ENCODE measurements at places on chromosomes 2 and 18. TPM values are rescaled to one million over a fixed set of nuclear protein-coding genes. Genes with fewer than 3 reads are reported as not detected.

IL36G gene
- not detected for total RNA-seq

TNFAIP6 gene
- 4.9 TPM for total RNA-seq

UGT1A4 gene
- not detected for total RNA-seq

TRIM43 gene
- not detected for total RNA-seq

AGBL5 gene
- 16.8 TPM for total RNA-seq

SERPINB4 gene
- total RNA-seq = not detected

IGFBP2 gene
- total RNA-seq = 13.0 TPM

PIEZO2 gene
- 24.3 TPM for total RNA-seq

IL1RN gene
- total RNA-seq = not detected

GRCh38 chr2:186891185-186891621, 42.2 kb upstream of the ZSWIM2 start:
- no peaks in the 10 kb centered on the region for H3K36me3 ChIP-seq
- no peak overlapping the region for H3K4me3 ChIP-seq
- H3K27me3 ChIP-seq = no peaks in the 10 kb centered on the region
- H3K4me1 ChIP-seq = no peaks in the 10 kb centered on the region

DNA sequence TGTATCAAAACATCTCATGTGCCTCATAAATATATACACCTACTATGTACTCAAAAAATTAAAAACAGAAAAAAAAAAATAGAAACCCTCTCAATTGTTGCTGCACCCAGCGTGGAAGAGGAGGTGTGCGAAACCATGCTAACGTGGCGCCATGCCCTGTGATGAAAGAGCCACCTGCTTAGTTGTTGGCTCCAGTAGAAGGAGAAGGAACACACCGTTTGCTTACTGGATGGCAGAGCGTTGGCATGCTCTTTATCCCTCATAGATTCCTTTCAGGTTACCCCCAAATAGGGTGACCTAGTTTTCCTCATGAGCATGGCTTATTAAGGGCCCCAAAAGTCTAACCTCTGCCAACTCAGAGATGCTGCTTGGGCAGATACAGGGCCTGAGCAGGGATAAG, 332.1 kb downstream of the AGAP1 start:
- H3K36me3 ChIP-seq = no peaks in the 10 kb centered on the region
- H3K4me1 ChIP-seq = no peaks in the 10 kb centered on the region
- H3K4me3 ChIP-seq = no peak overlapping the region
- no peak overlapping the region for H3K27ac ChIP-seq
- no peaks in the 10 kb centered on the region for H3K27me3 ChIP-seq

GRCh38 chr2:215899141-215900074, 113.9 kb downstream of the MREG start:
- no peaks in the 10 kb centered on the region for H3K36me3 ChIP-seq
- no peaks in the 10 kb centered on the region for H3K27me3 ChIP-seq
- no peak for DNase-seq
- H3K4me3 ChIP-seq = no peak overlapping the region
- H3K27ac ChIP-seq = no peak overlapping the region
- H3K4me1 ChIP-seq = no peaks in the 10 kb centered on the region

DNA sequence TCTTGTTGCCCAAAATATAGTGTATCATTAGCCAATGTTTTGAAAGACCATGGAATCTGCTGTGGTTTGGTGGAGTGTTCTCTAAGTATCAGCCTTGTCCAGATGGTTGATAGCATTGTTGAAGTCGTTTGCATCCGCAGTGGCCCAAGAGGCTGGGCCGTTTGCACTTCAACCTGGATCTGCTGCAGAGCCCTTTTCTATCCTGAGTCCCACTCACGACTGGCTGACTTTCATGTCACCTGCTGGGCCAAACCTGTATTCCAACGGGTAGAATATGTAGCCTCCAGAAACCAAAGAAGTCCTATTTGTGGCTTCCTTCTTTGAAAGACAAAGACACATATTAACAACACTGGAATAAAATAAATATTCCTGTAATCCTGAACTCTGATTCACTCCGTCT, 1154.1 kb downstream of the RPIA start:
- H3K36me3 ChIP-seq = no peaks in the 10 kb centered on the region
- no peak overlapping the region for H3K4me3 ChIP-seq
- H3K27me3 ChIP-seq = no peaks in the 10 kb centered on the region
- DNase-seq = no peak
- H3K4me1 ChIP-seq = no peaks in the 10 kb centered on the region
- no peak overlapping the region for H3K27ac ChIP-seq

- H3K36me3 ChIP-seq = peaks cover 14% of the 10 kb centered on the region
- no peak overlapping the region for H3K27ac ChIP-seq
- H3K4me1 ChIP-seq = no peaks in the 10 kb centered on the region
- no peak overlapping the region for H3K4me3 ChIP-seq
Measured at GRCh38 chr2:238030422-238031155, 30.2 kb upstream of the SCLY start.

DNA sequence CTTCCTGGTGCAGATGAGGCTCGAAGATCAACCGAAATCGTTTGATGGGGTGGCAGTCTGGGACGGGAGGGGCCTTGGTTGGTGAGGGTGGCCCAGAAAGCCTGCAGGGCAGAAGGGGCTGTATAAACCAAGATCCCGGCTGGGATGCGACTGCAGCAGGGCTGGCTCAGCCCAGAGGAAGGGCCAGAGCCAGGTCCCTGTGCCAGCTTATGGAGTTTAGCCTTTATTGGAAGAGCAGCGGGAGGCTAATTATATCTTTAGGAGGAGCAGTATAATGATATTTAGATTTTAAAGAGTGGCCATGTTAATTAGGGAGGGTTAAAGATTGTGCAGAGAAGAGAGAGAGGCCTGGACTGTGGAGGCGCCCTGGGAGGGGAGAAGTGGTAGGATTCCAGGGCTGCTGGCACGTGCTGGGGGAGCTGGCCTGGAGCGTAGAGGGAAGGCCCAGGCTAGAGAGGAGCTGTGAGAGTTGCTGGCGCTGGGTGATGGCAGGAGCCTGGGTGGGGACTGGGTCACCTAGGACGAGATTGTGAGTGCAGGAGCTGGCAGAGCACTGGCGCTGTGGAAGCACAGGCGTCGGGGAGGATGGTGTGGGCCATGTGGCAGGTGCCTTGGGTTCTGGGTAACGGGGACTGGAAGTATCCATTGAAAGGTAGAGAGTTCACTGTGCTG, 25.1 kb downstream of the TRAF3IP1 start:
- H3K4me3 ChIP-seq = no peak overlapping the region
- H3K27me3 ChIP-seq = no peaks in the 10 kb centered on the region
- H3K27ac ChIP-seq = no peak overlapping the region
- no peaks in the 10 kb centered on the region for H3K4me1 ChIP-seq

DNA sequence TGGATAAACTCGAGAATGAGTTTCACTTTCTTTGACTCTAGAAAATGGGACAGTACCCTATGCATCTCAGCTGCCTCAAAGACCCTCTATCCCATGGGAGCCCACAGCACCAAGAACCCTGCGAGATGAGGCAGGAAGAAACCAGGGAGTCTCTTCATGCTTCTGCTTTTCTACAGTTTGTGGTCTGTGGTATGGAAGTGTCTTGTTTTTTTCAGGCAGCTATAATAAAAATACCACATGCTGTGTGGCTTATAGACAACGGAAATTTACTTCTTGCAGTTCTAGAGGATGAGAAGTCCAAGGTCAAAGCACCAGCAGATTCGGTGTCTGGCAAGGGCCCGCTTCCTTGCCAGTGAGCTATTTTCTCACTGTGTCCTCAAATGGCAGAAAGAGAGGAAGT, 257.9 kb downstream of the SUCLG1 start:
- no peaks in the 10 kb centered on the region for H3K36me3 ChIP-seq
- H3K4me1 ChIP-seq = no peaks in the 10 kb centered on the region
- no peak overlapping the region for H3K4me3 ChIP-seq
- no peak overlapping the region for H3K27ac ChIP-seq
- no peaks in the 10 kb centered on the region for H3K27me3 ChIP-seq

DNA sequence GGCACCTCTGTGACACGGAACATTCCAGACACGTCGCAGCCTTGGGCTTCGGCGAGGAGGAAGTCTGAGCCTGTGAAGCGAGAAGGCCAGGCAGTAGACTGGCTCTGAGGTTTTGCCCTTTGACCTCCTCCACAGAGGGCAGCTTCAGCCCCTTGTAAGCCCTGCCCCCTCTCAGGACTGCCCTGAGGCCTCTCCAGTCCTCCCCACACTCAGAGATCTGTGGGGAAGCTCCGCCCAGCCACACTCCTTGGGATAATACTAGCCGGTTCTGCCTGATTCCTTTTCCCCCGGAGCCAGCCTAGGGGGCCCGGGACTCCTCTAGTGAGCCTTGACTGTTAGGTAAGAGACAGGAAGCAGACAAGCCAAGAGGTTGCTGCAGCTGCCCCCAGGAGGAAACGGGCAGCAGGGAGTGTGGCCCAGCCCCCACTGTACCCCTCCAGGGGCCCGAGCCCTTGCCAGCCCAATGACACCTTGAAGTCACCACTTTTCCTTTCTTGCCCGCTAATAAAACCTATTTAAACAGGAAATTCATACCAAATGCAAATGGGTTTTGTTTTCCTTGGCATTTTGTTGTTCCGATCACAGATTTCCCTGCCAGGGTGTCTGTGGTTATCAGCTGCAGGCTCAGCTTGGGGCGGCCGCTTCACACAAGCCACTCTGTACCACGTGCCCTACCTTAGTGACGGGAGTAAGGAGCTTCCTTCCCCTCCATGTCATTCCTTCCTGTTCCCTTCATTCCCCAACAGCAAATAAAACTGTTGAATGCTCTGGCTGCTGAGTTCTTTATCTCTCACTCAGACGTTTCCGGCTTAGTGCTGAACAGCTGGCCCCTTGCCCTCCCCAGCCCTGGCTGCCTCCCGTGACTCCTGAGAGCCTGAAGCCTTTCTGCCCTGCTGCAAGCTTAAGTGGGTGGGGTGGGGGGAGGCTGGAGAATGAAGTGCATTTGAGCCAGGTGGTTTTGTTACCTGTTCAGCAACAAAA, 124.7 kb downstream of the CABLES1 start:
- DNase-seq = peak; percentile 87
- H3K4me3 ChIP-seq = peak overlapping the region; percentile 9
- no peaks in the 10 kb centered on the region for H3K27me3 ChIP-seq
- H3K36me3 ChIP-seq = peaks cover 5% of the 10 kb centered on the region
- peaks cover 18% of the 10 kb centered on the region for H3K4me1 ChIP-seq

GRCh38 chr18:48488388-48488850, 50.4 kb upstream of the CTIF start:
- no peaks in the 10 kb centered on the region for H3K4me1 ChIP-seq

GRCh38 chr2:46136953-46137352, 160.3 kb upstream of the EPAS1 start:
- DNase-seq = no peak
- no peak overlapping the region for H3K4me3 ChIP-seq
- no peaks in the 10 kb centered on the region for H3K27me3 ChIP-seq
- no peaks in the 10 kb centered on the region for H3K36me3 ChIP-seq
- no peak overlapping the region for H3K27ac ChIP-seq

DNA sequence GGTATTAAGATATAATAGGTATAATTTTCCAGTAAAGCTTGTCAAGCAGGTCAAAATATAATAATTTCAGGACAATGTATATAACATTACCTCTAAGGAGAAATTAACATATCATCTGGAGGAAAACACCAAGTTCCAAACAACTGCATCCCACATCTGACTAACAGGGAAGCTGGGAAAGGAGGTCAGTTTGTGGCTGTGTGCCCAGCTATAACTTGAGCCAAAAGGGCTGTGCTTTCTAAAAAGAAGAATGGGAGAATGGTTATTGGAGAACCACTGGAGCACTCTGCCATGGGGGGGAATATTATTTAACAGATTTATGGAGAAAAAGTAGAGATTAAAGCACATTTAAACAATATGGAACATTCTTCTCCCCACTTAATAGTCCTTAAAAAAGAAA, 390.6 kb upstream of the PKDCC start:
- DNase-seq = no peak
- no peak overlapping the region for H3K4me3 ChIP-seq
- H3K36me3 ChIP-seq = no peaks in the 10 kb centered on the region
- H3K4me1 ChIP-seq = no peaks in the 10 kb centered on the region
- H3K27ac ChIP-seq = no peak overlapping the region

DNA sequence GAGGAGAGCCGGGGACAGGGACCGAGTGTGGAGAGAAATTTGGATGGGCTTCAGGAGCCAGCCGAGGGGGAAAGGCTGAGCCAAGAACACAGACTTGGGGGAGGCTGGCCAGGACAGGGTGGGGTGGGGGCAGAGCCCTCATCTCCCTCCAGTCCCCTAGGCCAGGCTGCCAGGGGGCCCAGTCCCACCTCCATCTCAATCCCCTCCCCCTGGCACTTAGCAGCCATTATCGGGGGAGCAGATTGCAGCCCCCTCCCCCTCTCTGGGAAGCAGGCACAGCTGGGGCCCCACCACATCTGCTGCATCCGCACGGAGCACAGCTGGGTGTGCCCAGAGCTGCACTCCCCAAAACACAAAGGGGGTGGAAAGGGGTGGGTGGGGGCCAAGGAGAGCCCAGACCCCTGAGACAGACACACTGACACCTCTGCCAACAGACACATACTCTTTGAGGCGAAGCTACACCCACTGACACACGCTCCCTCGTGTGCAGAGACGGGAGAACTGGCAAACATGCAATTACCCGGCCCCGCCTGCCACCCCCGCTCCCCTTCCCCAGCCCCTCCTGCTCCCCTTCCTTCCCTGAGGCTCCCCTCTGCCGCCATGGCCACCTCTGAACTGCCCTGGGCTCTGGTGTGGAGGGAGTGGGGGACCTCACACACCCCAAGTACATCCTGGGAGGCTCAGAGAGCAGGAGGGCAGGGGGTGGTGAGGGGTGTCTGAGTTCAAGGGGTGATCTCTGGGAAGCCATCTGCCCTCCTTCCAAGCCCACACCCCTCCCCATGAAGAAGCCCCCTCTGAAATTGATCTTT, 5.1 kb upstream of the ASIC4 start:
- H3K4me1 ChIP-seq = peaks cover 27% of the 10 kb centered on the region
- peak overlapping the region; percentile 24 for H3K4me3 ChIP-seq
- peaks cover 47% of the 10 kb centered on the region for H3K27me3 ChIP-seq
- H3K36me3 ChIP-seq = peaks cover 34% of the 10 kb centered on the region

GRCh38 chr18:79903071-79903635, 48.3 kb downstream of the SLC66A2 start:
- H3K4me1 ChIP-seq = no peaks in the 10 kb centered on the region
- no peaks in the 10 kb centered on the region for H3K36me3 ChIP-seq
- peak; percentile 57 for DNase-seq
- H3K27ac ChIP-seq = no peak overlapping the region
- H3K4me3 ChIP-seq = no peak overlapping the region
- peaks cover 2% of the 10 kb centered on the region for H3K27me3 ChIP-seq

GRCh38 chr2:71941726-71942525, 205.7 kb downstream of the CYP26B1 start:
- no peaks in the 10 kb centered on the region for H3K36me3 ChIP-seq
- no peak for DNase-seq
- H3K4me3 ChIP-seq = no peak overlapping the region
- no peaks in the 10 kb centered on the region for H3K27me3 ChIP-seq

DNA sequence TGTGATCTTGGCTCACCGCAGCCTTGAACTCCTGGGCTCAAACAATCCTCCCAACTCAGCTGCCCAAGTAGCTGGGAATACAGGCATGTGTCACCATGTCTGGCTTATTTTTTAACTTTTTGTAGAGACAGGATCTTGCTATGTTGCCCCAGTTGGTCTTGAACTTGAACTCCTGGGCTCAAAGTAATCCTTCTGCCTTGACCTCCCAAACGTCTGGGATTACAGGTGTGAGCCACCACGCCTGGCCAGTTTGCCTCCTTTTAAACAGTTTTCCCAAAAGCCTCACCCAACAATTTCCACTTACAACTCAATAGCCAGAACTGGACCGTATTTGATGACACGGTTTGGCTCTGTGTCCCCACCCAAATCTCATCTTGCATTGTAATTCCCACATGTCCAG, 300.9 kb upstream of the STON1 start:
- H3K4me1 ChIP-seq = no peaks in the 10 kb centered on the region
- H3K27ac ChIP-seq = no peak overlapping the region
- no peaks in the 10 kb centered on the region for H3K27me3 ChIP-seq

- no peaks in the 10 kb centered on the region for H3K4me1 ChIP-seq
- H3K36me3 ChIP-seq = no peaks in the 10 kb centered on the region
- H3K4me3 ChIP-seq = no peak overlapping the region
- H3K27ac ChIP-seq = no peak overlapping the region
Measured at GRCh38 chr2:41992671-41993434, 55.0 kb upstream of the PKDCC start.

All from sigmoid colon (tissue), 7 donors.